ENCODE measurements at places on chromosomes 3 and 15. TPM values are rescaled to one million over a fixed set of nuclear protein-coding genes. Genes with fewer than 3 reads are reported as not detected.

The CDHR4 gene
- polyA plus RNA-seq: 0.18 TPM

The NPAP1 gene
- polyA plus RNA-seq: not detected

The SLC51A gene
- not detected for polyA plus RNA-seq

The VWA5B2 gene
- polyA plus RNA-seq: 0.09 TPM

The ZIC1 gene
- polyA plus RNA-seq: not detected

DNA sequence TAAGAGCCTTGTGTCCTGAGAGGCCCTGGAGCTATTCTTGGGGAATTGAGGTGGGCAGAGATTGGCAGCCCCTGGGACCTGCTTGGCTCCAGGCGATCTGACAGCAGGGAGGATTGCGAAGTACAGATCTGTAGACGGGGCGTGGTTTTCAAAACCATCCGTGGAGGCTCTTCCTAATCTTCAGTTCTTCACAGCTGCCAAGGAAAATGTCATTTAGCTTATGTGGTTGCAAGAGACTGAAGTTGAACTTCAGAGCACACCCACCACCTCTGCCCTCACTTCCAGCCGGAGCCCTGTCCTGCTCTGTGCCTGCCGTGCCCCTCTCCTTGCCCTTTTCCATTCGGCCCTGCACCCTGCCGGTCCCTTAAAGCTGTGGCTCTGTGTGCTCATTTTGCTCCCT is 12.9 kb downstream of the NISCH start:
- H3K4me3 ChIP-seq: no peak overlapping the region
- no peak overlapping the region for H3K27ac ChIP-seq
- no peaks in the 10 kb centered on the region for H3K27me3 ChIP-seq
- no peaks in the 10 kb centered on the region for H3K4me1 ChIP-seq

- no peaks in the 10 kb centered on the region for H3K36me3 ChIP-seq
- H3K27me3 ChIP-seq: no peaks in the 10 kb centered on the region
- no peak for DNase-seq
These were observed 204.8 kb upstream of the ZPLD1 start for GRCh38 chr3:102230057-102230456.

DNA sequence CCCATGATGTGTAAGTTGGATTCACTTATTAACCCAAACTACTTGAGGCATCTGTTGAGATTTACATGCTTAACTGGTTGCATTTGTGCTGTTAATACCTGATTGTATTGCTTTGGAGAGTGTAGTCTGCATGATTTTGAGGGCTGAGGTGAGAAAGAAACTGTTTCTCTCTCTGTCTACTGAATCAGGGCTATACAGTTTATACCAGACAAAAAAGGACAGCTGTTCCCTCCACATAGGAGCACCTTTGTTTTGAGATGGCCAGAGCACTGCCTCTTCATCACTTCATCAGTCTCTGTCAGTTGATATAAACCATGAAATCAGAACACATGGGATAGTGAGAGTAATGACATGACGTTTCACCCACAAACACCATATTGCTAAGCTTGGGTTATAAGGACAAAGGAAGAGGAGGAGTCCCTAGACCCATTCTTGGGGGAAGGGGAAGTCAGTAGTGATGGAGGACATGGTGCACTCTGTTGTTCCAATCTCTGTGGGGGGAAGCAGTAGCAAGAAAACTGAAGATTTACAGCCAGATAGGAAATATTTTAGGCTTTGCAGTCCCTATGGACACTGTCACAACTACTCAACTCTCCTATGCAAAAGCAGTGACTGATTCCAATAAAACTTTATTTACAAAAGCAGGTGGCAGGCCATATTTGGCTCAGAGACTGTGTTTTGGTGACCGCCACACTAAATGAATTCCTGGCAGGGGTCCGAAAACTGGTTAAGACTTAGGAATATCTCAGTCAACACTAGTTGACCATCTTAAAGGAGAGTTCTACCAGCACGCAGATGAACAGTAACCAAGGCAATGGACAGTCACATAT is 123.9 kb upstream of the NR2E3 start:
- H3K4me3 ChIP-seq: no peak overlapping the region
- no peaks in the 10 kb centered on the region for H3K36me3 ChIP-seq
- no peaks in the 10 kb centered on the region for H3K27me3 ChIP-seq
- H3K4me1 ChIP-seq: no peaks in the 10 kb centered on the region

- no peak overlapping the region for H3K27ac ChIP-seq
- no peaks in the 10 kb centered on the region for H3K27me3 ChIP-seq
- no peaks in the 10 kb centered on the region for H3K4me1 ChIP-seq
- H3K4me3 ChIP-seq: no peak overlapping the region
- no peaks in the 10 kb centered on the region for H3K36me3 ChIP-seq
- DNase-seq: no peak
These were observed 42.2 kb upstream of the RASGRF1 start for GRCh38 chr15:79132770-79133169.

DNA sequence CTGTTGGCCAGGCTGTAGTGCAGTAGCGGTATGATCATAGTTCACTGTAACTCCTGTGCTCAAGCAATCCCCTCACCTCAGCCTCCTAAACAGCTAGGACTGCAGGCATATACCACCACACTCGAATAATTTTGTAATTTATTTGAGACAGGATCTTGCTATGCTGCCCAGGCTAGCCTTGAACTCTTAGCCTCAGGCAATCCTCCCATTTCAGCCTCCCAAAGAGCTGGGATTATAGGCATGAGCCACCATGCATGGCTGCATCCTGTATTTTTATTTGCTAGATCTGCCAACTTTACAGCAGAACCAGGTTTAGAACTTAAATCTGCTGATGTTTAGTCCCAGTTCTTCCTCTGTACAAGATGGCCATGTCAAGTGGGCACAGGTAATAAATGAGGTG is 69.6 kb downstream of the ERC2 start:
- H3K27me3 ChIP-seq: no peaks in the 10 kb centered on the region
- no peak for DNase-seq
- H3K4me1 ChIP-seq: no peaks in the 10 kb centered on the region
- no peaks in the 10 kb centered on the region for H3K36me3 ChIP-seq
- H3K27ac ChIP-seq: no peak overlapping the region

- DNase-seq: no peak
- H3K27ac ChIP-seq: no peak overlapping the region
- H3K36me3 ChIP-seq: no peaks in the 10 kb centered on the region
- no peaks in the 10 kb centered on the region for H3K27me3 ChIP-seq
These were observed 36.0 kb downstream of the FOXP1 start for GRCh38 chr3:71547249-71548198.

DNA sequence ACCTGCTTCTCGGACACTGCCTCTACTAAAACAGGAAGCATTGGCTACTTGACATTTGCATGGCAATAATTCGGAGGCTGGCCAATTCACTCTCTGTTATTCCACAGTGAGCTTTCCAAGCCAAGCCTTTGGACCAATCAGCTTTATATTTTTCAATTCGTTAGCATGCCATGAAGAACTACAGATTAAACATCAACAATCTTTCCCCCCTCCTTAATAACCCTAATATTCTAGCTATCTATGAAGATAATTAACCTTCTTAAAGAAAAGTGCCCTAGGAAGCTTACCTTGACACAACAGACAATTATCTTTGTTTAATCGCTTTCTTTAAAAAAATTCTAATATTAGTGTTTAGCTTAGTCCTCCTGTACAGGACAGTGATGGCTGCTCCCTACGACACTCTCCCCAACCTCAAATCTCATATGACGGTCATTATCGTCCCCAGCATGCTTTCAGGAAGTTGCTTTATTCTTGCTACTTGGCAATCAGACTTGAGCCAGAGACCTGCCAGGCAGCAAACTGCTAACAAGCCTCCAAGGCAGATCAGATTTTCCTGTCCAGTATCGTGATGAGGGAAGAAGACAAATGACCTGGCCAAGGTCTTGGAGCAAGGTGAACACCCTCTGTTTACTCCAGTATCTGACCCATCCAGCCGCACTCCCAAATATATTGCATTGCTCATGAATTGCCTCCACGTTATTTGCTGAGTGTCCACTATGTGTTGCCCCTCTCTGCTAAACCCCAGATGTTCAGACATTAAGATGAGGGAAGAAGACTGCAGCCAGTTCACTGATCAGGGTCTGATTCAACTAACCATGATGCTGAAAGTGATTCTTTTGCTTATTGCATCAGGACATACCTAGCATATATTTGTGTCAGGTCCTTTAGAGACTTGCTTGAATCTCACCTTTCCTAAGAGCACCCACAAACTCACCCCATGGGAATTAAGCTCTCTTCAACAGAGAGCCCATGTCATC is 68.1 kb upstream of the LPP start:
- H3K27me3 ChIP-seq: no peaks in the 10 kb centered on the region
- H3K27ac ChIP-seq: no peak overlapping the region
- no peaks in the 10 kb centered on the region for H3K36me3 ChIP-seq

GRCh38 chr3:86051058-86051457 is 939.9 kb downstream of the VGLL3 start:
- no peak for DNase-seq
- H3K27me3 ChIP-seq: no peaks in the 10 kb centered on the region
- no peaks in the 10 kb centered on the region for H3K4me1 ChIP-seq
- H3K36me3 ChIP-seq: no peaks in the 10 kb centered on the region

GRCh38 chr3:12117473-12117872 is 41.2 kb downstream of the TIMP4 start:
- DNase-seq: no peak
- no peak overlapping the region for H3K4me3 ChIP-seq
- no peaks in the 10 kb centered on the region for H3K27me3 ChIP-seq
- H3K36me3 ChIP-seq: no peaks in the 10 kb centered on the region

- peaks cover 35% of the 10 kb centered on the region for H3K27me3 ChIP-seq
- no peak within 1 kb of the TSS for H3K27ac ChIP-seq
- H3K36me3 ChIP-seq: no peaks in the 10 kb centered on the region
- DNase-seq: peak; percentile 40
- peak within 1 kb of the TSS; percentile 48 for H3K4me3 ChIP-seq
These were observed at the start of gene SV2B for GRCh38 chr15:91099995-91100813. SV2B (plus strand) TSS chr15:91100257; CDS start chr15:91226264, 126,007 bp downstream.

DNA sequence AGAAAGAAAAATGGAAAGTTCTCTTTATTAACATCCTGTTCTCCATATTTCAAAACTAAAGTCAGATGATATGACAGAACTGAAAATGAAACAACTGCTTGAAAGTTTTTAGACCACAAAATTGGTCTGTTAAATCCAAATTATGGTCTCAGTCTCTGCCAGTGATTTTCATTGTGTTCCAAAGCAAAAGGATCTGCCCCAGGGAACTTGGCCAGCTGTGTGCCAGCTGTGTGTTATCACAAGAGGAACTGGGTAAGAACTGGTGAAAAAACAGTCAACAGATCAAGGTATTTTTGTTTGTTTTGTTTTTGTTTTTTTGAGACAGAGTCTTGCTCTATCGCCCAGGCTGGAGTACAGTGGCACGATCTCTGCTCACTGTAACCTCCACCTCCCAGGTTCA is 323.3 kb downstream of the CTNNB1 start:
- no peaks in the 10 kb centered on the region for H3K36me3 ChIP-seq
- no peaks in the 10 kb centered on the region for H3K27me3 ChIP-seq
- DNase-seq: no peak
- no peak overlapping the region for H3K4me3 ChIP-seq

DNA sequence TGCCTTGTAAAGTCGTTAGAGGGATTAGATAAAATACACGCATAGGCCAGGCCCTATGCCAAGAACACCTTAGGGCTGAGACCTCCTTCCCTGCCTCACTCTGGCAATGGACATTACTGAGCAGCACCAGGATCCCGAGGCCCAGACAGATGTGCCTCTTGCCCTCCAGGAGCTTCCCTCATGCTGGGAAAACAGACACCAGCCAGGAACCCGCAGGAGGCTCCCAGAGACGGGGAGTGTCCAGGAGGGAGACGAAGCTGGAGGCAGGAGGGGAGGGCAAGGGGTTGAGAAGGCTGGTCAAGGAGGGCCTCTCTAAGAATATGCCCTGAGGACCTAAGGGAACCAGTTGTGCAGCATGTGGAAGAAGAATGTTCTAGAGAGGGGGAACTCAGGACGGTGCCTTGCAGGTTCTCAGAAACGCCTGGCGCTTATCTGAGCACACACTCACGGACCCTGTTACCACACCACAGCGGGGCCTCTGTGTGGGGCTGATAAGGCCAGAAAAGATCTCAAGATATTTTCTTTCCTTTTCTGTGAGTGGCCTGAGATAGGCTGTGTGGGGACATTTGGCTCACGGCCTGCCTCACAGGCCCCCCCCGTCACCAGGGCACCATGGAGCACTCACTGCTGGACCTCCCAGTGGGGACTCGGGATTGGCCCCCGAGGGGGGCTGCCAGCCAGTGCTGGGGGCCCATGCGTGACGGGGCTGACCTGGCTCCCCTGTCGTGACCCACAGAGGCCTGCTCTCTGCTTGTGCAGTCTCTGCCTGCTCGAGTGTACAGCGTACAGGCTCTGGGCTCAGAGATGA is 22.0 kb upstream of the CYP11A1 start:
- H3K27me3 ChIP-seq: no peaks in the 10 kb centered on the region
- DNase-seq: no peak
- peaks cover 70% of the 10 kb centered on the region for H3K4me1 ChIP-seq

DNA sequence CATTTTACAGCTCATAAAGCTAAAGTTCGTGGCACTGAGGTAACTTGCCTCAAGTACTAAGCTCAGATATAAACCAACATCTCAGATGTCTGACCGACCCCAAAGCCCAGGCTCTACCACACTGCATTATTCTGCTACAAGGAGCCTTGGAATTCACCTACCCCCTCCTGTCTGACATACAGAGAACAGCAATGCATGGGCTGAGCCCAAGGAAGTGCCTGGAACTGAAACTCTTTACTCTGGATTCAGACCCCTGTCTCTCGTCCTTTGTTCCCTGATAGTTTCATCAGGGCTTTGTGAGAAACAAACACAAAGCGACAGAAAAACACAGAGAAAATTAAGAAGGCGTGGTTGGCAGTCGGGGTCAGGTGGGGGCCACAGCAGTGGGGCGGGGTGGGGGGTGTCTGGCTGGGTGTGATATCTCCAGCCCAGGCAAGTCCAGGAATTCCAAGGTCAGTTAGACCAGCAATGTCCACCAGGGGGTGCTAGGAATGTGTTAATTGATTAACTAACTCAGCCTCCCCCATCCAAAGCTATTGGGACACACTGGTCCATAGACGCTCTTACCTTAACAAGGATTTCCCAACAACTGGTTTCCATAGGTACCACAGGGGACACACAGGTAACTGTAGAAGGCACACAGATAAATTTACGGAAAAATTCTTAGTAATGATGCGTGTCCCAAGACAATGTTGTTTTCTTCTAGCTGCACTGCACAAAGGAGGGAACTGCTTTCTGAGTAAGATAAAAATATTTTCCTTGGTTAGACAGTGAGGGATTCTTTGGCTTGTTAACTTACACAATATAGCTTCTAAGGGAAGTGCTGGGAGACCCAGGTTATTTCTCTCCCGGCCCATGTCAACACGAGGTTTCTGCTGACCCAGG is 18.8 kb upstream of the SSUH2 start:
- H3K36me3 ChIP-seq: no peaks in the 10 kb centered on the region
- H3K4me1 ChIP-seq: peaks cover 31% of the 10 kb centered on the region
- no peaks in the 10 kb centered on the region for H3K27me3 ChIP-seq
- no peak overlapping the region for H3K27ac ChIP-seq

- no peaks in the 10 kb centered on the region for H3K27me3 ChIP-seq
- peaks cover 44% of the 10 kb centered on the region for H3K4me1 ChIP-seq
- H3K27ac ChIP-seq: peak overlapping the region; percentile 42
These were observed 5.4 kb upstream of the TBC1D5 start for GRCh38 chr3:17747890-17748247.

All from B cell (primary cell).